ENCODE measurements at places on chromosomes 13 and 19.

DNA sequence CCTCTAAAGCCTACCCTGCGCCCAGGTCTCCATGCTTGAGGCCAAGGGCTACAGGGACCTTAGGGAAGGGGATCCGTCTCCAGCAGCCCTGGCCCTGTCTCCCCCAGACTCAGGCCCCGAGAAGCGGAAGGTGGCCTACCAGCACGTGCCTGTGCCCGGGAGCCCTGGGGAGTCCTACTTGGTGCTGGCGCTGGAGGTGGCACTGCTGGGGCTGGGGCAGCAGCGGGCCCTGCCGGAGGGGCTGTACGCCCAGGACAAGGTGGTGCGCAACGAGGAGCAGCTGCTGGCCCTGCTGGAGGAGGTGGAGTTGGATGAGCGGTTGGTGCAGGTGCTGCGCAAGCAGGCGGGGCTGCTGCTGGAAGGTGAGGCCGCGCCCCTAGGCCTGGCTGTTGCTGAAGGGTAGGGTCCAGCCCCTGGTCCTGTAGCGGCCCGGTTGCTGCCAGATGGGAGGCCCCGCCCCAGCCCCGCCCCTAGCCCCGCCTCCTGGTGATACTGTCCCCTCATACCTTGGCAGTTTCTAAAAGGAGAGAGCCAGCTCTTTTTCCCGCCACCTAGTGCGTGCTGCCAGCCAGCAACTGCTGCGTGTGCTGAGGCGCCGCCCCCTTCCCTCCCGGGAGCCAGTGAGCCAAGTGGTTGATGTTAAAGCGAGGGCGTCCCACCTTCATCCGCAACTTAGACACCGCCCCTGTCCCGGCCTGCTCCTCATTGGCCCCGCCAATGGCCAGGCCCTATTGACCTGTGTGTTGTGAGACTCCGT, 22.6 kb downstream of the ZSWIM4 start:
- peak overlapping the region; percentile 41 for H3K27ac ChIP-seq
- no peaks in the 10 kb centered on the region for H3K36me3 ChIP-seq
- H3K4me1 ChIP-seq: no peaks in the 10 kb centered on the region
- peak overlapping the region; percentile 33 for H3K4me3 ChIP-seq
- DNase-seq: peak; percentile 91

- H3K4me1 ChIP-seq: no peaks in the 10 kb centered on the region
- H3K27ac ChIP-seq: no peak overlapping the region
- H3K27me3 ChIP-seq: peaks cover 33% of the 10 kb centered on the region
- H3K36me3 ChIP-seq: no peaks in the 10 kb centered on the region
- H3K4me3 ChIP-seq: no peak overlapping the region
- no peak for DNase-seq
Measured at GRCh38 chr19:50947123-50947522, 5.7 kb downstream of the KLK5 start.

DNA sequence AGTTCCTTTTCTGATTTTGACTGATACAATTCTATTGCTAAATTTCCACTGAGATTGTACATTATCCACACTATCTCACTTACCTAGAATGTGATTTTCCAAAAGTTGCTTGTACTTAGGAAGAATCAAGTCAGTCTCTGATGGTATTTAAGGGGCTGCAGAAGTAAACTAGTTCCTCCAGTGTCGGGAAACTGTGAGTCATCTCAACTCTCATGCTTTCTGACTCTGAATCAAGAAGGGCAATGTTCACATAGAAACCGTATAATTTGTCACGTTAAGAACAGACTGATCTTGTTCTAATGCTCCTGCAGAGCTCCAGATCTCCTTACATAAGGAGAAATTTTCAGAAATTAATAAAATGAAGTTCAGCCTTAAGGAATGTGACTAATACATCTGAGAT, 369.3 kb downstream of the KLF5 start:
- no peak overlapping the region for H3K4me3 ChIP-seq
- DNase-seq: peak; percentile 7
- H3K36me3 ChIP-seq: no peaks in the 10 kb centered on the region
- no peaks in the 10 kb centered on the region for H3K4me1 ChIP-seq
- no peaks in the 10 kb centered on the region for H3K27me3 ChIP-seq

DNA sequence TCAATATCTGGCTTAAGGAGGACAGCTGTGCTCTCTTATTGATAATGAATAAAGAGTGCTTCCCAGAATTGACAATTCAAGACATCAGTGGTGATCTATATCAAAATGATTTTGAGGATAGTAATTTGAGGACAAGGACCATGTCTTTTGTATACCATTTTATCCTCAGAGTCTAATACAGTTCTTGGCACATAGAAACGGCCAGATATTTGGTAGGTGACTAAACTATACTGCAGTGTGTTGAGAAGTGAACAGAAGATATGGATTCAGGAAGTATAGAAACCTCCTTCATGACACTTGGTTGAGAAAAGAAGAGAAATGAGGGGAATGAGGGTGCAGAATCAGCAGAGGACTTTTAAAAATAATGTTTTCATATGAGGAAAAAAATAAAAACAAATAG, 16.1 kb upstream of the LMO7 start:
- no peaks in the 10 kb centered on the region for H3K4me1 ChIP-seq
- no peak overlapping the region for H3K27ac ChIP-seq
- no peaks in the 10 kb centered on the region for H3K27me3 ChIP-seq
- H3K4me3 ChIP-seq: no peak overlapping the region
- H3K36me3 ChIP-seq: no peaks in the 10 kb centered on the region

Measured in left lung (tissue), 14 donors.